Cortex of kidney (tissue), 1 donor: ENCODE measurements at places on chromosomes 11 and 22.

DNA sequence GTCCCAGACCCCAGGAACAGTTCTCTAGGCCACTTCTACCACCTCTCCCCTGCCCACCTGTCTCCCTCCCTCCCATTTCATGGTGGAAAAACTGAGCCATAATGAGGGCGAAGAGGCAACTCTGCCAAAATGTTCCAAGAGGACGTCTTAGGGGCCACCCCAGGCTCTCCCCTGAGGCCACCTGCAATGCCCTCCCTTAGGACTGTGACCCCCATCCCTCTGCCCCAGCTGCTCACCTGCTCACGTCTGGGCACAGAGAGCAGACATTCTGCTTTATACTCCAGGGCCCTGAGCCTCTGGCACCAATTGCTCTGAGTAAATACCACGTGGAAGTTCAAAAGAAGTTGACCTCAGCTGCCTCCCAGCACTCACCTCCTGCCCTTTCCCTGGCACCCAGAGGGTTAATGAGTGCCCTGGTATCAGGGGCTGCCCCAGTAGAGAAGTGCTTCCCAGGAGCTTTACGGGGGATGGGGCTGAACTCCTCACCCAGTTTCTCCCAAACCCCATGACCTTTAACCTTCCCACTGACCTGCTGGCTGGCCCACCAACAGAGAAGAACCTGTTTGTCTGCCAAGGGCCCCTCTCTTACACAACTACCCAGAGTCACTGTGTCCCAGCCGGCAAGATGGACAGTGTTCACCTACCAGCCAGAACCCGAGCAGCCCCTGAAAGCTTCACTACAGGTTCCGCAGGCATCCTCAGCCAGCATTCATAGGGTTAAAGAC is 627 bp upstream of the APOA5 start:
- DNase-seq = no peak

GRCh38 chr11:115497303-115497702 is 6.9 kb downstream of the CADM1 start:
- no peak for DNase-seq

DNA sequence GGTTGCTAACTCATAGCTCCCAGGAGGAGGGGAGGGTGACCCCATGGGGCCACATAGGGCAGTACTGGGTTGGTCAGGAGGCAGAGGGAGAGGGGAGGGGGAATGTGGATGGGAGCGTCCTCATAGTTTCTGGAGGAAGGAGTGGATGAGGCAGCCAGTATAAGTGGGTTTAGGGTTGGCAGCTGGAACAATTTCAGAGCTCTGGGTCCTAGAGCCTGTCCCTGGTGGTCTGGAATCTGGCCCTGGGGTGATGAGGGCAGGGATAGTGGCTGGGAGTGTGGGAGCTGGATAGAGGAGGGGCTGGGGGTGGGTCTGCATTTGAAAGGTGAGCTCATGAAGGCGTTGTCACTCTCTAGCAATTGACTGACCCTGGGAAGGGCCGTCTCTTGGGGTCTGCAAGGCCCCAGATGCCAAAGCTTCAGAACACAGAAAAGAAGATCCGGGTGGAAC is 5.3 kb upstream of the MRGPRG start:
- DNase-seq = no peak

DNA sequence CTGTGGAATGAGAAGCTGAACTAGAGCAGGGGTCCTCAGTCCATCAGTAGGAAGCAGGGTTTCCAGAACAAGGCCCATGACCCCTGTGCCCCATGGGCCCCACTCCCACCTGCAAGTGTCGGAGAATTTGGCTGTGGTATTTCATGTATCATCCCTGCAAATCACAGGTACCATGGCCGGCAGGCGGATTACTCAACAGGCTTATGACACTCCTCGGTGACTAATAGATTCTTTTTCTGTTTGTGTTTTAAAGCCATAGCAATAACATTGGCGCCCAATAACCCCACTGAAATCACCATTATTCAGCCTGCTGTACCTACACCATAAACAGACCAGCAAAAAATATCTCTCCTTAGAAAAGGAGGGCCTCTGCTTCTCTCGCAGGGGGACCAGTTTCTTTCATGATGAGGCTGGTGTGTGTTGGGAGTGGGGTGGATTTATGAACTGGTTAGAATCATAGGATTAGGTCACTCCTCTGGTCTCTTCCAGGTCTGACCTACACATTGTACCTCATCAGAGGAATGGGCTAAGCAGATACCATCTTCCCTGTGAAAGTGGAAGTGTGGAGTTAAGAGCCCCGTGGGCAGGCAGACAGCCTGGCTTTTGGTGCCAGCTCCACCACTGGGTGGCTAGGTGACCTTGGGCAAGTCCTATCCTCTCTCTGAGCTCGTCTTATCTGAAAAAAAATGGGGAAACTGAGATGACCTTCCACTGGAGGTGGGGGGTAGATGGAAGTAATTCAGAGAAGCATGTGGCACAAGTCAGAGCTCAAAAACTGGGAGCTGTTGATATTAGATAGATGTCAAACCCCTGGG is 60.2 kb upstream of the WNT11 start:
- DNase-seq = no peak

- DNase-seq = no peak
Measured at GRCh38 chr22:36814801-36815200, 2.0 kb downstream of the PVALB start.

DNA sequence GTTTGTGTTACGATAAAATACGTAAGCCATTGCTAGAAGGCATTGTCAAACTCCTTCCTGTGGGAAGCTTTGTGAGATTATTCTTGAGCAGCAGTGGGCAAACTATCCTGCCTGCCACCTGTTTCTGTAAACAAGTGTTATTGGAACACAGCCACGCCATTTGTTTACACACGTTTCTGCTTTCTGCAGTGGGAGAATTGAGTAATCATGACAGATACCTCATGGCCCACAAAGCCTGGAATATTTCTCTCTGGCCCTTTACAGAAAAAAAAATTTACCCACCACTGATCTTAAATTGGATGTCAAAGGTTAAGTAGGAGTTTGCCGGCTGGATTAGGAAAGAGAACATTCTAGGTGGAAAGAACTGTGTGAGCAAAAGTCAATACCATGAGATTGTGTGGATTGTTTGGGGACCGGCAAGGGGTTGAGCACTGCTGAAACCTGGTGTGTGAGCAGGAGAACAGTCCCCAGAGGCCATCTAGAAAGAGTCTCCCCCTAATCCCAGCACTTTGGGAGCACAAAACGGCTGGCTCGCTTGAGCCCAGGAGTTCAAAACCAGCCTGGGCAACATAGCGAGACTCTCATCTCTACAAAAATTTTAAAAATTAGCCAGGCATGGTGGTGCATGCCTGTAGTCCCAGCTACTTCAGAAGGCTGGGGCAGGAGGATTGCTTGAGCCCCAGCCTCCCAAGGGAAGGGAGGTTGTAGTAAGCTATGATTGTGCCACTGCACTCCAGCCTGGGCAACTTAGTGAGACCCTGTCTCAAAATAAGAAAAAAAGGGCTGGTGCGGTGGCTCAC is 6.0 kb upstream of the PLA2G6 start:
- DNase-seq = no peak

- DNase-seq = no peak
Measured at GRCh38 chr11:28144808-28145207, 36.6 kb downstream of the METTL15 start.

DNA sequence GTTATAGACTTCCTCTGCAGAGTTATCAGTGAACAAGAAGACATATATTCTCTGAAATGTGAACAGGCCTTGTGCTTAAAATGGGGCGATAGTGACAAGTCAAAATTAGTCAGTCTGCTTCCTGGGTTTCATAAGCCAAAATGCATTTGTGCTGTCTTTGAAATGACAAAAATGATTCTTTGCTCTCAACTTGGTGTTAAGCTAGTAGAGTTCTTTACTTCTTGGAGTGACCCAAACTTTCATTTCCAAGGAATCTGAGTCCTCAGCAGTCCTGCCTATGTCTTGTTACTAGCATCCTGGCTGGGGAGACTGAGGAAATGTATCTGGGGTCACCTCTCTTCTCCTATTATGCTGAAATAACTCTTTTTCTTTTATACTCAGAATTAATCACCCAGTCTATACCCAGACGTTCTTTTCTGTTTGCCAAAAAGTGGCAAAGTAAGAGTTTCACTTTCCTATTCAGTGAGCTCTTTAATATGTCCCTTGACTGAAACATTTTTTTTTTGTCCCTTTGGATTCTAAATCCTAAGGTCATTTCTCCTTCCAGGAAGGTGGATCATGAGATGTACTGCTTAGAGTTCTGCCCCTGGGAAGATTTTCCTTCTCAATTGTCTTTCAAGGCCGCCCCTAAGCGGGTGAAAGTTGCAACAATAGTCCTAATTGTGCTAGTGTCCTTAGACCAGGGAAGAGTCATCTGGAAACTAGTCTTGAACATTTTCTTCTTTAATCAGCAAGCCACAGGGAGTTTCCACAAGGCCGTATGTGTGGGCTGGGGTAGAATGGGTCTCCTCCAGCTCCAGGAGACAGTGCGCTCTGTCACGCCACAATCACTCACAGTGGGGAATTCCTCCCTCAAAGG is 53.0 kb upstream of the RDX start:
- no peak for DNase-seq

DNA sequence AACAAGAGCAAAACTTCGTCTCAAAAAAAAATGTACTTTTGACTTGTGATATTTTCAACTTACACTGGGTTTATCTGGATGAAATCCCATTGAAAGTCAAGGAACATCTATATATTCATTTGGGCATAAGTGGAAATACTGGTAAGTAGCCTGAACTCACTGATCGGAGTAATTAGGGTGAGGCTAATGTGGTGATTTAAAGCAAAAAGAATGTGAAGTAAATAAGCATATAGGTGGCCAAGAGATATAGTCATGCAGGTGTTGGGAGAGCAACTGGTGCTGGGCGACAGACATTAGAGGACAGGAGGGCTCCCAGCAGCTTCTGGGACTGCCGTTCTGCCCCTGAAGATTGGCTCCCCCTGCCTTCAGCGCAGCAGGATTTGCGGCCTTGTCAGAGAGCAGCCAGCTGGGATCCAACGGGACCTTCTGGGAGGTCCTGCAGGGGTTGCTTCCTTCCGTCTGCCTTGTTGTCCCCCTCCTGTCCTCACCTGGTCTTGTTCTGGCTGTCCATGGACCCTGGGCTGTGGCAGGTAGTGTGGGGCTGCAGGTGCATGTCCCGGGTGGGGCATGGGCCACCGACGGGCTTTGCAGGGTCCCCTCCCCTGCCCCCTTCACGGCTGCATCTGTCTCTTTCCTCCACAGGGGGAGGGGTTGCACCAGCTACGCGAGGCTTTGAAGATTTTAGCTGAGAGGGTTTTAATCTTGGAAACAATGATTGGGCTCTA is 14.1 kb downstream of the RHBDD3 start:
- no peak for DNase-seq

- no peak for DNase-seq
Measured at GRCh38 chr22:42287174-42287890, 16.9 kb upstream of the TCF20 start.

- no peak for DNase-seq
Measured at GRCh38 chr11:17186932-17187692, 20.7 kb downstream of the PIK3C2A start.

DNA sequence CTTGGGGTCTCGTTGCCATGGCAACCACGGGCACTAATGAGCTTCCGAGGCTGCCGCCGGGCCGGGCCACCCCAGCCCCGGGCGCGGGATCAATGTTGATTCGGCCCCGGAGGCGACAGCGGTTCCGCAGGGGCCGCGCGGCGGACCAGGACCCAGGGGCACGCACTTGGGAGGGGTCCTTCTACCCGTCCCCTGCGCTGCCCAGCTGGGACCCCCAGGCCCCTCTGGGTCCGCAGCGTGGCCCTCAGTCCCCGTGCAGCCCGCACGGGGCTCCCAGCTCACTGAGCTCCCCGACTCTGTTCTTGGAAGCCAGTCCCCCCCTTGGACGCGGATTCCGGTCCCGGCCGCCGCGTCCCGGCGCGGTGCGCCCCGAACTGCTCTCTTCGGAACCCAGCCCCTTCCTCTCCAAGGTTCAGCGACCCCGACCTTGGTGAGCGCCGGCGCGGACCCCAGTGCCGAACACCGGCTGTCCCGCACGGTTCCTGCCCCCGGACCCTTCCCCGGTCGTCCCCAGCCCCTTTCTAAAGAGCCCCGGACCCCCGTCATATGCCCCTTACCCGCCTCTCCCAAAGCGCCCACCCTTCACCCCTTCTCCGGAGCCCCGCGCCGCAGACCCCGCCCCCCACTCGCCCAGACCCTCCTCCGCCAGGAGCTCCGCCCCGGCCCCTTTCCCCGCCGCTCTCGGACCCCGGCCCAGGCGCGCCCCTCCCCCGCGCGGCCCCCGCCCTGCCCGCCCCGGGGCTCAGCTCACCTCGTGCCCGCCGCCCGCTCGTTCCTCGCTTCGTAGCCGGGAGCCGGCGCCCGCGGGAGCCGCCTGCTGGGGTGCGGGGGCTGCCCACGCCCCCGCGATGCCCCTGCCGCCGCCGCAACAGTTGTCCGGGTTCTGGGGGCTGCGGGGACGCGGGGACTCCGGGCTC is 18.3 kb upstream of the SHISAL1 start:
- no peak for DNase-seq

DNA sequence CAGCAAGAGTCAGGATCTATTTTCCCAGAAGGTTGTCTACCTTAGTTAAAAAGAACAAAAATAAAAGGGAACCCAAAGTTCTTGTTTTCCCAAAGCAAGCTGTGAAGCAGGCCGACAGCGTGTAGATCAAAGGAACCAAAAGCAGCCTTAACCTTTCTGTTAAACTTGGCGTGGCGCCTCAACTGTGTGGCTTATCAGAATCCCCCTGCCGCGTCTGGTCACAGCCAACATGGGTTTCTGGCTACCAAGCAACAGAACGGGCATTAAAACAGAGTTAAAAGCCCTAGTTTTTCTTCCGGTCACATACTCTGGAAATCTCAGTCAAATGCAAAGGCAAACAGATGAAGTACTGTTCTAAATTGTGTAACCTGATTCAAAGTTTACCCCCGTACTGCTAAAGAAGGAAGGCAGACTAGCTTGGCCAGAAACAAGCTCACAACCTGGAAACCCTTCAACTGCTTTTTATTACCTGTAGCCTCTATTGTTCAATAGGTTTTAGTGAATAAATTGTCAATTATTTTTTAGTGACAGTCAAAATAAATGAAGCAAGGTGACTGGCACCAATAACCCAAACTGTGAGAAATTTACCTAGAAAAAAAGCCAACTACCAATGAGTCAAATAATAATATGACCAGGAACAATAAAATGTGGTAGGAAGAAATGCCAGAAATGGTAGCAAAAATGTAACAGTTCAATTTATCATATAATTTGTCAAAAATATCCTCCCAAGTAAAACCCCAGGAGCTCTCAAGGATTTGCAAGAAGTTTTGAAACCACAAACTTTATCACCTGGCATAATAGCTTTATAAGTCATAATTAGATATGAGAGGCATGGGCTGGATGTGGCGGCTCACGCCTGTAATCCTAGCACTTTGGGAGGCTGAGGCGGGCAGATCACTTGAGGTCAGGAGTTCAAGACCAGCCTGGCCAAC is 21.4 kb downstream of the CHKA start:
- no peak for DNase-seq

DNA sequence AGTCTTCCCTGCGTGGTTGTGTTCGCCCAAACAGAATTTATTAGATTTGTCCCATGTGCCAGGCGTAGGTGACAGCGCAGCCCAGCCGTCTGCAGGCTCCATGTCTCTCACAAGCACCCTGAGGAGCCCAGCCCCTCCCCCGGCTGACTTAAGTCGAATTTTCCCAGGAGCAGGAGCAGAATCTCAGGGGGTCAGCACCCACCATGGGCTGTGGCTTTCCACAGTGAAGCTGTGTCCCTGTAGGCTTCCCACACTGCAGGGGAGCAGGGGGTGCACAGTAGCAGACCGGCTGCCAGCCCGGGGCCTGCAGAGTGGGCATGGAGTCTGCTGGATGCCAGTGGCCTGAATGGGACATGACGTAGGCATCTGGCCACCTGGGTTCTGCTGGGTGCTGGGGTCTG is 16.0 kb downstream of the PARVG start:
- no peak for DNase-seq

GRCh38 chr11:8604078-8604723 is 10.2 kb upstream of the STK33 start:
- DNase-seq = no peak

GRCh38 chr22:21051145-21051830 is 5.5 kb downstream of the LRRC74B start:
- DNase-seq = no peak
